ENCODE measurements at places on chromosomes 4 and X.

- DNase-seq: no peak
These were observed 466.9 kb downstream of the FSTL5 start for GRCh38 chr4:161696944-161697343.

GRCh38 chr4:15771216-15772058, 6.7 kb upstream of the CD38 start:
- DNase-seq: no peak

DNA sequence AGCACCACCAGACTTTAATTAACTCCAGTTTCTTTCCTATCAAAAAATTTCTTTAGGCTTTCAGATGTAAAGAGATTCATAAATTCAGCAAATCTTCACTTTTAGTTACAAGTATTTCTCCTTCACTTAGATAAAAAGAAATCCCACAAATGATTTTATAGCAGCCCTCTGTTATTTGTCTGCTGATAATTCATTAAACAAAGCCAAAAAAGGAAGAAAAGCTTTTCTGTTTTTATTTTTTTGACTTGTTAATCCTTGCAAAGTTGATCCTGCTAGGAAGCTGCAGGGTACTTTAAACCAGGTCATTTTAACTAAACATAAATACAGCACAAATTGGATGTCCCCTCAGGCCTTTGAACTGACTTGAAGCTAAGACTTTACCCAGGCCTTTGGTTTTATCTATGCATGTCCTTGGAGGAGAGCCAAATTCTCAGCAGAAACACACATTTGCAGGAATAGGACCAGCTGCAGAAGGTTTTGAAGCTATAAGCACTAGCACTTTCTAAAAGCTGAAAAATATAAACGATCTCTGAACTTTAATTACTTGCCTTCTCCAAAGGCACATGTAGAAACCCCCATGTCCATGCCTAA, 57.5 kb downstream of the PCDH18 start:
- DNase-seq: no peak

DNA sequence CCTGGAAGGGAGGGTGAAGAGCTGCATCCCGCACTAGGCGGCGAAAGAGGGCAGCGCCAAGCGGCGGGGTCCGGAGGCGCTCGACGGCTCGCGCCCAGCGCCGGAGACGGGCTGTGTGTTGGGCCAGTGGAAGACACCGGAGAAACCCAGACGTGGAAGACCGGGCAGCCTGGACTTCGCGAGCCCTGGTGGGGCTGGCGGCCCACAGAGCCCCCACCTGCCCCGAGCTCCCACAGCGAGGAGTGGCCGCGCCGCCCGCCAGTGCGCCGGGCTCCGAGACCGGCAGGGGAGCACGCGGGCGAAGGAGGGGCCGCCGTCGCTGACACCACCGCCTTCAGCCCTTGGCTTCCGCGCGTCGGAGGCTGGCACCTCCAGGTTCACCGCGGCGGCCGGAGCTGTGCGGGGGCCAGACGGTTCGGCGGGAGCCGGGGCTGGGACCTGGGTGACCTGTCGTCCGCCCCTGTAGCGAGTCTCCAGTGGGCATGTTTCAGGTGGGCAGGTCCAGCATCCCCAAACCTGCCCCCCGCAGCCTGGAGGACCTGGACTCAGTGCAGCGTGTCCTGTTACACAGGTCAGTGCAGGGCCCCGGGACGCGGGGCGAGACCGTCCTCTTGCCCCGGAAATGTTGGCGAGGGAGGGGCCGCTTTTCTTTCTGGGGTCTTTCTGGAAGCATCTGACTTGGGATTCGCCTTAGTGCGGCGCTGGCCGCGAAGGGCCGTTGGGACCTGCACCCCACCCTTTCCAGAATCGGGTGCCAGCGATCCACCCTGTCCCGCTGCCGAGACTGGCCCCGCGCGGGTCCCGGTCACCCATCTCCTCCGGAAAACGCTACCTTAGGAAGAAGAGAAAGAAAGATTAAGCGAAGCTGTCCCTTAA, 9.6 kb upstream of the INTU start:
- no peak for DNase-seq

GRCh38 chrX:46803140-46803539, 33.7 kb upstream of the RP2 start:
- no peak for DNase-seq

GRCh38 chrX:2697741-2698299, 6.7 kb downstream of the CD99 start:
- peak; percentile 24 for DNase-seq

DNA sequence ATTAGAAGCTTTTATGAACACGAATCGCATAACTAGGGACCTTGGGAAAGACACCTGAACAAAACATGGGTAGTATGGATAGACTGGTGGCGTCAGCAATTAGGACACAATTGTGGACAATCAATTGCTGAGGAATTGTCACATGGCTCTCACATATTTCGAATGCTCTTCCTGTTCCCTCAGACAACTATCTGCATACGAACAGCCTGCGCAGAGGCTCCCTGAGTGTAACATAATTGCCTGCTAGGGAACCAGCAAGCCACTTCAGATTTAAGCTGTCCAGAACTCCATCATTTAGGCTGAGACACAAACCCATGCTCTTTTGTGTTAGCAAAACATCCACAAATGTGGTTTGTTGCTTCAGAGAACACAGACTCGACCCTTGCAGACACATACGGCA, 160.8 kb downstream of the MGST2 start:
- no peak for DNase-seq

- DNase-seq: no peak
These were observed 24.6 kb downstream of the GPC4 start for GRCh38 chrX:133390676-133391075.

GRCh38 chr4:145679991-145680455, at the start of gene C4orf51:
Gene C4orf51, plus strand, starts transcription at chr4:145680146. Its CDS starts 58 bp downstream, at chr4:145680204.
- no peak for DNase-seq

DNA sequence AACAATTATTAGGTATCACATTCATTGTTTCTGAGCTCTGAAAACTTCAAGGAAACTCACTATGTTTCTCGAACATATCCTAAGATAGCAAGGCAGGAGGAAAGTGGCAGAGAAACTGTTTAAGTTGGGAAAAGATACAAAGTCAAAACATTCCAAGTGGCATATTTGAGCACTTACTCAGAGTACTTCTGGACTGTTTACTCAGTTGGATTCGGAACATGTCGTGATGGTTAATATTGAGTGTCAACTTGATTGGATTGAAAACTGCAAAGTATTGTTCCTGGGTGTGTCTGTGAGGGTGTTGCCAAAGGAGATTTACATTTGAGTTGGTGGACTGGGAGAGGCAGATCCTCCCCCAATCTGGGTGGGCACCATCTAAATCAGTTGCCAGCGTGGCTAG, 298.3 kb downstream of the IL1RAPL2 start:
- no peak for DNase-seq

- DNase-seq: peak; percentile 79
These were observed 278.9 kb downstream of the INPP4B start for GRCh38 chr4:142567199-142567598.

GRCh38 chr4:154562697-154563254, at the start of gene FGB:
Gene FGB, plus strand, starts transcription at chr4:154563011. Its CDS starts 8 bp downstream, at chr4:154563019.
- DNase-seq: no peak

GRCh38 chrX:47178337-47178736, 15.3 kb upstream of the UBA1 start:
- DNase-seq: no peak

- DNase-seq: no peak
These were observed 259.2 kb downstream of the CFAP299 start for GRCh38 chr4:80594701-80595100.

DNA sequence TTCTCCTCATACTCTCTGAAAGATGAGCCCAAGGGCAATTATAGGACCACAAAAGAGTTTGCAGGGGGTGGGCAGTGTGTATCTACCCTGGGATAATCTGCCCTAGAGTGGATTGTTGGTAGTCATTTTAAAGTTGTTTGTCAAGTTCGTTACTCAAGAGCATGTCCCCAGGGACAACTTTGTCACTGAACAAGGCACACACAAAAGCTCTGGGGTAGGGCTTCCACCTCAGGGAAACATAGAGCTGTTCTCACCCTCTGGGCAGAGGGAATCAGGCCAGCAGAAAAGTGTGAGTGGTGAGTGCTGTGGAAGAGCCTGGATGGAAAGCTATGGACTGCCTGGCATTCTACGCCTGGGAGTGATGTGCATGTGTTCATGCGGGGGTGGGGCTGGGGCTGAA, 23.3 kb upstream of the LEF1 start:
- DNase-seq: no peak

GRCh38 chr4:3062471-3062870, 11.9 kb downstream of the HTT-AS start:
- DNase-seq: no peak

DNA sequence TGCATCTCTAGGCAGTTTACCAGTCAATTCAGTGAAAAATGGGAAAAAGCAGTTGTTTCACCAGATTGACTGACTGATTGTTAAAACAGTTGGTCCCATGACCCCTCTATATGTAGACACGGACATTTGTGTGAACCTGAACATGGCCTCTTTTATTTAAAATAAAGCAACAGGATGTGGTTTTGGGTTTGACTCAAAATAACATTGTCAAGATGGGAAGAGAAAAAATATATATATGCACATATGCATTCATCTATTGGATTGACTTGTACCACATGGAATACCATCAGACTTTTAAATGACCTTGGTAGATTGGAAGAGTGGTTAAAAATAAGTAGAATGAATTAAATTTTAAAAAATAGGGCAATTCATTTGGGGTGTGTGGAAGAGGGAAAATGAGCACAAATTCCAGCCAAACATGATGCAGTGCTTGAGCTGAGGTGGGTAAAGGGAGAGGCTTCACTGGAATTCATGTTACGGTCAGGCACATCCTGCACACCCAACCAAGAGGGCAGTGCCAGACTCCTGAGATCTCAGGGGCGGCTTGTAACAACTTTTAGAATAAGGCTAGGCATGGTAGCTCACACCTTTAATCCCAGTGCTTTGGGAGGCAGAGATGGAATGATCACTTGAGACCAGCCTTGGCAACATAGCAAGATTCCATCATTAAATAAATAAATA, 560.7 kb upstream of the TENM3 start:
- no peak for DNase-seq

GRCh38 chr4:121800638-121800960, 524 bp upstream of the EXOSC9 start:
- DNase-seq: no peak

- no peak for DNase-seq
These were observed 27.4 kb downstream of the LEF1 start for GRCh38 chr4:108141213-108141950.

DNA sequence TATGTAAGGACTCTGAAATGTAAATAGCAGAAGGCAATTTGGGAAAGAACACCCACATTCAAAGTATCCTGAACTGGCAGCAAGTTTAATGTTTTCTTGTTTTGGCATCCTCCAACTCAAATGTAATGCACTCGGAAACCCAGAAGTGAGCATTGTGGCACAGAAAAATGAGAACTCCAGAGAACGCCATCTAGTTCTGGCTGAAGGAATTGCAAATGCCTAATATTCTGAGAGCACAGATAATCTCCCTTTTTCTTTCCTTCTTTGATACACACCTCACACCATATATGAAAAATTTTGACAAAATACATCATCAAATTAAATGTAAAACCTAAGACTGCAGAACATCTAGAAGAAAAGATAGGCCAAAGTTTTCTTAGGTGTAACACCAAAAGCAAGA, 52.1 kb downstream of the PWWP3B start:
- DNase-seq: no peak

GRCh38 chr4:71549516-71550160, 210.8 kb downstream of the SLC4A4 start:
- DNase-seq: no peak

- DNase-seq: no peak
These were observed 15.1 kb upstream of the TNIP2 start for GRCh38 chr4:2771264-2771663.

DNA sequence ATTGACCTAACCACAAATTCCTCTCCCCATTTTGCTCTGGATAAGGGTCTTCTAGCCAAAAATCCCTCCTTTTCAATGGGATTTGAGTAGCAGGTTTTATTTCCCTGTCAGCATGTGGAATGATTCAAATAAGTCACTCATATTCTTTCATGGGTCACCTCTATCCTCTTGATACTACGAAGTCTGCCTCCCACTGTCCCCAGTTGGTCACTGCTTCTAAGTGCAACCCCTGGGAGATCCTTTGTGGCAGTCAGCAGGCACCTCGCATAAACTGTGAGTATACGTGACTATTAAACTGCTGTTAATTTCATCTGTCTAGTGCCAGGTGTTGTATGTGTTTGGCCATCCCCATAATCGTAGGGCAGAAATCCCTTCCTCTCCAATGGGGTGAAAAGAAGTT, 1667.9 kb upstream of the PCDH7 start:
- no peak for DNase-seq

- DNase-seq: no peak
These were observed 9.9 kb downstream of the VEGFC start for GRCh38 chr4:176782794-176783193.

- DNase-seq: no peak
These were observed 58.3 kb upstream of the PRKX start for GRCh38 chrX:3771766-3772165.

DNA sequence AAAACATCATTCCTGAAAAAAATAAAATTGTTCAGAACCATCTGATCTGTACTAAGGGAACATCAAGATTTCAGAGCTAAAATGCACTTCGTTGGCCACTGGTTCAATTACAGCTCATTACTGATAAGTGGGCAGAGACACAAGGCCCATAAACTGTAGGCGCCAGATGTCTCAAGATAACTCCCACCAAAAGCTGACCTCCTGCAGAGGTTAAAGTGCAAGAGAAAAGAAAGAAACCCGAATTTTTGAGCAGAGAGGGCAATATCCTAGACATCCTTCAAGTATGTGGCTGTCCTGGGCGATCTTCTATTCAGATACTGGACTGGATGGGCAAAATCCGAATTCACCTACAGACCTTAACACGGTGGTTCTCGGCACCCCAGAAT, 660 bp downstream of the GEMIN8 start:
- DNase-seq: no peak

DNA sequence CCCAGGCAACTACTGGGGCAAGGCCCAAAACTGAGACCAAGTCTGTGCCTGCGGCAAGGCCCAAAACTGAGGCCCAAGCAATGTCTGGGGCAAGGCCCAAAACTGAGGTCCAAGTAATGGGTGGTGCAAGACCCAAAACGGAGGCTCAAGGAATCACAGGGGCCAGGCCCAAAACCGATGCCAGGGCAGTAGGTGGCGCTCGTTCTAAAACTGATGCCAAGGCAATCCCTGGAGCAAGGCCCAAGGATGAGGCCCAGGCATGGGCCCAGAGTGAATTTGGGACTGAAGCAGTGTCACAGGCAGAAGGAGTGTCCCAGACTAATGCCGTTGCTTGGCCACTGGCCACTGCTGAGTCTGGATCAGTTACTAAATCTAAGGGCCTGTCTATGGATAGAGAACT, 2.7 kb downstream of the GPRASP2 start:
- DNase-seq: no peak

DNA sequence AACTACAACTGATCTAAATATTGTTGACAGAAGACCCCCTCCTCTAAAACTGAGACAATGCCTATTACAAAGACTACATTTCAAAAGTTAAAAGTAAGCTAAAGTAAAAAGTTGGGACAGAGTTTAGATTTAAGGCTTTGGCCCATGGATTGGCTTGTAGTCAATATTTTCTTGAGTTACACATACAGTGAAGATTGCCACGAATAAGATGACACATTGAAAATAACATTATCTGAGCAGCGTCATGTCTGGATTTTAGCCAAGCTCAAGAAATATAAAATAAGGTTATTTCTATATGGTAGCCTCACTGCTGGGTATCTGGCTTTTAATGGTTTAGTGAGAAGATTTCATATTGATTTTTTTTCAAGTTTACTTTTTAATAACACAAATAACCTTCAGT, 266.2 kb upstream of the LDB2 start:
- no peak for DNase-seq
